ENCODE measurements at places on chromosomes 13 and 19.

- no peak for DNase-seq
These were observed 47.1 kb upstream of the MRI1 start for GRCh38 chr19:13717194-13717643.

- DNase-seq: no peak
These were observed 16.4 kb downstream of the PLEKHF1 start for GRCh38 chr19:29681422-29682235.

GRCh38 chr19:6674868-6675305 lies 4.9 kb upstream of the TNFSF14 start:
- DNase-seq: no peak

DNA sequence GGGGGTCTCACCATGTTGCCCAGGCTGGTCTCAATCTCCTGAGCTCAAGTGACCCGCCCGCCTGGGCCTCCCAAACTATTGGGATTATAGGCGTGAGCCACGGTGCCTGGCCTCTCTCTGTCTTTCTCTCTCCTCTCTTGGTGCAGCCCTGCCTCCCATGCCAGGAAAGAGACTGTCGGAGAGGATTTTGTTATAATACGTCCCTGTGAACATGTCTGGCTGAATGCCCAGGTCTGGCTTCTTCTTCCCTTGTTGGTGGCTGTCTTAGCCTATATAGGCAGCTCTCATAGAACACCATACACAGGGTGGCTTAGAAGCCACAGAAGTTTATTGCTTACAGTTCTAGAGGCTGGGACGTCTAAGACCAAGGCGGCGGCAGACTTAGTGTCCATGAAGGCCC lies 46.4 kb downstream of the PEX11G start:
- no peak for DNase-seq

DNA sequence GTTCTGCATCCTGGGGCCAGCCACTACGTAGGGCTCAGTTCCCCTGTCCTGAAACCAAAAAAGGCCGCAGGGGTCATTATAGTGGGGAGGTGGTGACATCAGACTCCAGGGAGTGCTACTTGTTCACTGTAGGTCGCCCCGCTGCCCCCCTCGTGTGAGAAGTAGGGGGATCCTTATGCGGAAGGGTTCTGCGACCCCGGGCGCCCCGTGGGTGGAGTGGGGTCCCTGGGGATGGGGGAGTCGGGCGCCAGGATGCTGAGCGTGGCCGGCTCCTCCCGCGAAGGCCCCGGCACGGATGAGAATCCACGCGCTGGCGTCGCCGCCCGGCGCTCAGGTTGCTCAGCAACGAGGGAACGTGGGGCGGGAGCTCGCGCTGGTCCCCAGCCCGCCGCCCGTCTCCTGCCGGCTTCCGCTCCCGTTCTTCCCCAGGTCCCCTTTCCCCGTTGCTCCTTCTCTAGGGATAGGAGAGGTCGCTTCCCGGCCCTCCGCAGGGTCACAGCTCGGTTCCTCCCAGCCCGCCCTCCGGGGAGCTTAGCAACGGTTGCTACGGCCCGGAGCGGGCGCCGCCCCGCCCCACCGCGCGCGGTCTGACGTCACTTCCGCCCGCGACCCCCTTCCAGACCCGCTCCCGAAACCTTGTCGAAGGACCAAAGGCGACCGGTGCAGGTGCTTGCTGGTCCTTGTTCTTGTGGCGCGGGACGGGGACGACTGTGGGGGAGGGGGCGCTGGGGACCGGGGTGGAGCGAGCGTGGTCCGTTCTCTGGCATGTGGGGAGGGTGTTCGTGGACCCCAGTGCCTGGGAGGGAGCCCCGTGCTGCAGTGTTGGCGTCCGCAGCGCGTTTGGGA lies at the start of gene NAT14:
TSS of gene NAT14 (plus strand) at position 596 of the 846 bp plus-strand sequence. CDS start 521 bp downstream, outside the sequence.
- no peak for DNase-seq

DNA sequence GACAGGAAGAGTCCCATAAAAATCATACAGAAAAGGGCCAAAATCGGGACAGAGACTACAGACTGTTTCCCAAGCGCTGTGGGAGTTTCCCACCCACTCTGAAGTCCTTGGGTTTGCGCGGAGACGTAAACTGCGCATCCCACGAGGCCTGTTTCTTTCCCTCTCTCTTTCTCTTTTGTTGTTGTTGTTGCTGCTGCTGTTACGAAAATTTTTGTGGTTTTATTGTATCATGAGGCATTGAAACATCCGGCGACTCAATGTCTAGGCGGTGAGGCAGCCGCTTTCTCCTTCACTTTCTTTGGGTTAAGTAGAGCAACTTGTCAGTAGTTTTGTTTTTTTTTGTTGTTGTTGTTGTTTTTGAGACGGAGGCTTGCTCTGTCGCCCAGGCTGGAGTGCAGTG lies 1.6 kb upstream of the PPP1R12C start:
- no peak for DNase-seq

DNA sequence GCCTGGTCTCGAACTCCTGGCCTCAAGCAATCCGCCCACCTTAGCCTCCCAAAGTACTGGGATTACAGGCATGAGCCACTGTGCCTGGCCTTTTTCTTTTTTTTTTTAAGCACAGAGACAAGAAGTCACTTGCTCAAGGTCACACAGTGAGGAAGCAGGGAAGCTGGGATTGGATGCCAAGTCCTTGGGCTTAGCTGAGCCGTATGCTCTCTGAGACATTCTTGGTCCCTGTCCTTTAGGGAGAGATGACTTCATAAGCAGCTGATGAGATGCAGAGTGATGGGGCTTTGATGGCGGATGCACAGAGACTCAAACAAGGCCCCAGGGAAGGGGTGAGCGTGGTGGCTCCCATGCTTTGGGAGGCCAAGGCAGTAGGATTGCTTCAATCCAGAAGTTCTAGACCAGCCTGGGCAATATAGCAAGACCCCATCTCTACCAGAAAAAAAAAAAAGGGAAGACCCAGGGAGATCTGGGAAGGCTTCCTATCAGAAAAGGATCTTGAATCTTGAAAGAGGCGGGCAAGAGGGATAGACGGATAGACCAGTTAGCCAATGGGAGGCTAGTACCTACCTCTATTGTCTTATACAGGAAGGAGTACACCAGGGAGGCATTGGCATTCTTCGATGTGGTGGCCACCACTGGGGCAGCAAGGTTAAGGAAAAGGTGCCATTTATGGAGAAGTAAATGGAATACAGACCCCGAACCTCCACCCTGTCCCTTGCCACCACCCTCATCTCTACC lies 3.9 kb downstream of the AP1M2 start:
- no peak for DNase-seq

DNA sequence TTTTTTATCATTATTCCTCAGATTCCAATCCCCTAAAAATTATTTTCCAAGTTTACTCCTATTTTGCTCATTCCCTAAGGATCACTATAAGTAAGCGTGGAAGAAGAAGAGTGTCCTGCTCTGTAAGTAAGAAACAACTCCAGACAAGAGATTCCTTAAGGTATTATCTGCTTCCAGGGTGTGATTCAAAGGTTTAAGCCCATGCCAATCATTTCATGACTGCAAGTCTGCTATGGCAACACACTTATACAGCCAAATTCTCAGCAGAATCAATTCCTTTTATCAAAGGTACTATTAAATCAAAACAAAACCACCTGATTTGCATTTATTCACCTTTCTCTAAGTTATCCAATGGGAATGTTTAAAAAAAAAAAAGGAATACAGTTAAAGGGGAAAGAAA lies 43.7 kb downstream of the FOXO1 start:
- DNase-seq: no peak

DNA sequence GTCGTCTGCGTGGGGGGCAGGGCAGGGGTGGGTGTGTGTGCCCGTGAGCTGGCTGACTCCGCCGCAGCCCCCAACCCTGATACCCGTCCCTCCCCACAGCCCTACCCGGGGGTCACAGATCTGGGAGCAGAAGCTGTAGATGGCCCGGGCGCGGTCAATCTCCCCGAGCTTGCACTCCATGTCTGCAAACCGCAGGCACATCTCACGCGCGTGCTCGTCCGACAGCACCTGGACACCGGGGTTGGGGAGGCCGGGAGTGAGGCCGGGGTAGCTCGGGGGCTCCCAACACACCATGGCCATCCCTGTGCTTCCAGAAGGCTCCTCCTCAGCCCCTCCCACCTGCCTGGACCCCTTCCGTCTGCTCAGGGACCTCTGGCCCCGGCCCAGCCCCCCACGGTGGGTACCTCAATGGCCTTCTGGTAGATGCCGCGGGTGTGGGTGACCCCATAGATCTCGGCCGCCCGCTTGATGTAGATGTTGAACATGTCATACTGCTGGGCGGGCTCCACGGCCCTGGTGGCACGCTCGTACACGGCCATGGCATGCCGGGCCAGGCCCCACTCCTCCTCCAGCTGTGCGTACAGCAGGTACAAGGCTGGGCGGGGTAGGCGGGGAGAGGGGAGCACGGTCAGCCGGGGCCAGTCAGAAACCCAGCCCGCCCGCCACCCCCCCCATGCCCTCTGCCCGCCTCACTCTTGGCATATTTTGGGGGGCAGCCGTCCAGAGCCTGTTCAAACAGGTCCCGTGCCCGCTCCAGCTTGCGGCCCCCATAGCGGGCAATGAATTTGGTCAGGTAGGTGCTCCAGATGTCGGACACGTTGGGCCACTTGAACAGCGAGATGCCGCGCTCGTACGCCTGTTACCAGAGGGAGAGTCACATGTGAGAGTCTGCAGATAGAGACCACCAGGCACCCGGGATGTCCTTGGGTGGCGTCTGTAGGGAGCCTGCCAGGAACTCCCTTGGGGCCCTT lies 8.6 kb downstream of the XAB2 start:
- no peak for DNase-seq

GRCh38 chr13:35489050-35489449 lies 12.6 kb upstream of the MAB21L1 start:
- DNase-seq: no peak

- no peak for DNase-seq
These were observed 13.7 kb downstream of the SLC7A10 start for GRCh38 chr19:33211794-33212435.

Measured in cerebellar nuclear complex (tissue), 1 donor.